ENCODE measurements at places on chromosomes 4 and X.

DNA sequence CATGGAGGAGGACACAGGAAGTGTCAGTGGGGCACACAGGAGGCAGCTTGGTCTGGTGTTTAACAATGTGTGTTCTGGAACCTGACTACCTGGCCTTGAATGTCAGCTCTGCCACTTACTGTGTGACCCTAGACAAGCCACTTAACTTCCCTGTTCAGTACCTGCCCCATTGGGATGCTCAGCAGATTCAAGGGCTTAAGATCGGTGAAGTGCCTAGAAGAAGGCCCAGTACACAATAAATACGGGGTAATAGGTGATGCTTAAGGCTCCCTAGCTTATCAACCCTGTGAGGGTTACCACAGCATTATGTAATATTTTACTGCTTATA is 1.6 kb upstream of the CHIC2 start:
- no peak for DNase-seq

GRCh38 chr4:47287735-47288134 is 175.8 kb downstream of the COMMD8 start:
- no peak for DNase-seq

DNA sequence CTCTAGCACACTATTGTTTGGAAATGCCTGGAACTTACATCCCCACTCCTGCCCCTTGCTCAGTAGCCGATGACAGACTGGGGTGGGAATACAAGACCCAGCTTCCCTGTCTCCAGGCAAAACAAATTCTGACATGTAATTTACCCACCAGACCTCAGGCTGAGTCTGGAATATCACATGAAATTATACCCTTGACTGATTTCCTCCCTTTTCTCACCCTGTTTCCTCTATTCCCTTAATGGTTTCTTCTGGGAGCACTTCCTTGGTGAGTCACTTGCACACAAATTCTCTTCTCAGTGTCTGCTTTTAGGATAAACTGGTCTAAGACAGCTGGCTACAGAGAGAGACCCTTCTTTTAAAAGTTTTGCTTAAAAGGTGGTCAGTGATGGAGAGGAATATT is 65.8 kb upstream of the DIPK2B start:
- no peak for DNase-seq

DNA sequence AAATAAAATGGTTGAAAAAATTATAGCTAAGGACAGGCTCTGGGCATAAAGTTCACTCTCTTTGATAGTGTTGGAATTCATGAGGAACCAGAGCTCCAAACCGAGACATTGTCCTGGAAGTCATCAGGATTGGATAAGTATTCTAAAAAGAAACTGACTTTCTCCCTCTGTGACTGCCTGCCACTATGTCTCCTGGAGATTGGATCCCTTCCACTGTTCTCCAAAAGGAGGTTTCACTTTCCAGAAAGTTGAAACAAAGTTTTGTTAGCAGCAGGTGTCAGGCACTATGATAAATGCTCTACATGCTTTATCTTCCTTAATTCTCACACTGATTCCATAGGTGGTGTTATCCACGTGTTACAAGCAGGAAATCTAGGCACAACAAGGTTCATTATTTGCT is 16.8 kb downstream of the BANK1 start:
- DNase-seq, result no peak

- DNase-seq, result no peak
Measured at GRCh38 chr4:122083989-122084388, 68.1 kb upstream of the BLTP1 start.

GRCh38 chr4:7813674-7814073 is 126.0 kb downstream of the AFAP1 start:
- DNase-seq, result no peak

DNA sequence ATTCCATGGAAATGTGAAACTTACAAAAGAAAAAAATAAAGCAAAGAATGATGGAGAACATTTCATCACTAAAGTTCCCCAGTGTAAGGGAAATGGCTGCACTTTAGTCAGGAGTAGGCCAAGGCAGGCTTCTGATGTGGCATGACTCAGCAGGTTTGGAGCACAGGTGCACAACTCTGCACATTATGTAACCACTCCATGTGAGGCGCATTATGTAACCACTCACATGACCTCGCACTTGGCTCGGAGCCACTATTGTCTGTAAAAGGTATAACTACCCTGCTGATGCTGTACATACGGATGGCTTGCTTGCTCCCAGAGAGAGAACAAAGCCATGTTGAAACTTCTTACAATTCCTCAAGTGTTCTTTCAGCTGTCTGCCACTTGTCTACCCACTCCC is 727.6 kb downstream of the TRAM1L1 start:
- DNase-seq, result no peak

- DNase-seq, result no peak
Measured at GRCh38 chr4:48180234-48180633, 46.2 kb upstream of the TXK start.

GRCh38 chr4:53461244-53461643 is 83.8 kb downstream of the FIP1L1 start:
- DNase-seq, result no peak

GRCh38 chr4:172489861-172490260 is 676.7 kb downstream of the GALNTL6 start:
- DNase-seq, result no peak

GRCh38 chr4:8325291-8325973 is 55.9 kb downstream of the HTRA3 start:
- DNase-seq, result no peak

GRCh38 chr4:150348079-150348478 is 233.9 kb upstream of the MAB21L2 start:
- no peak for DNase-seq

GRCh38 chrX:112306027-112306426 is 223.5 kb upstream of the TRPC5 start:
- DNase-seq, result no peak

DNA sequence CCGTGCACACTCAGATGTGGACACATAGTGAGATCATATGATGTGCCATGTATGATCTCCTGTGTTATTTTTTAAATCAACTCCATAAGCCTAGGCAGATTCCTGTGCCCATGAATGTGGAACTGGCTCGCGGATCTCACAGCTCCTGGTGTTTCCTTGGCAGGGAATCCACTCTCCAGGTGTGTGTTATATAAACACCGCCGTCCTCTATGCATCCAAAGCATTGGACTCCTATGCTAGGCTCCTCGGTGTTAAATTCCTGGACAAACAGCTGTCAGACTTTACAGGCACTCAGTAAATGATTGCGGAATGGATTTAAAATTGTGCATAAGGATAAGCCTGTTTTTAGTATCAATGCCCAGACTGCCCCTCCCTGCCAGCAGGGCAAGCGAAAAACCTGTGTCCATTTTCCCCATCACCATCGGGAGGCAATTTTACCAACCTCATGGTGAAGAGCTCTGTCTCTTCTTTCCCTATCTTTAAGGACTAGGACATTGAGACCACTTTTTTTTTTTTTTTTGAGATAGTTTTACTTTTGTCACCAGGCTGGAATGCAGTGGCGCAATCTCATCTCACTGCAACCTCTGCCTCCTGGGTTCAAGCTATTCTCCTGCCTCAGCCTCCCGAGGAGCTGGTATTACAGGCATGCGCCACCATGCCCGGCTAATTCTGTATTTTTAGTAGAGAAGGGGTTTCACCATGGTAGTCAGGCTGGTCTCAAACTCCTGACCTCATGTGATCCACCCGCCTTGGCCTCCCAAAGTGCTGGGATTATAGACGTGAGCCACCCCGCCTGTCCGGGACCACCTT is 23.6 kb upstream of the GPR78 start:
- DNase-seq, result no peak

DNA sequence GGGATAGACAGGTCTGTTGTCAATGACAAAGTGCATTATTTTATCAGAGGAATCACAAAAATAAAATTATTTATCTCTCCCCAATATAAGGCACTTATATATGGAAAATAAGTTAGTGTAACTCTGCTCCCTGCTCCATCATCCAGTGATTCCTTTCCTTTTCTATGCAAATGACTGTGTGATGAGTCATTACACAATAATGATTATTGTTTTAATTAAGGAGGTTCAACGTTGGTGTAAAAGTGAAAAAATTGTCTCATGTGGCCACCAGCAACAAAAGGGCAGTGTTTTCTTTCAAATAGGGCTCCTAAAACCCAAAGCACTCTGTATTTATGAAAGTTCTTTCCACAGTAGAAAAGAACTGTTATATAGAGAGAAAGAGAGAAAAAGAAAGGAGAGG is 16.7 kb downstream of the SLC7A11 start:
- no peak for DNase-seq

DNA sequence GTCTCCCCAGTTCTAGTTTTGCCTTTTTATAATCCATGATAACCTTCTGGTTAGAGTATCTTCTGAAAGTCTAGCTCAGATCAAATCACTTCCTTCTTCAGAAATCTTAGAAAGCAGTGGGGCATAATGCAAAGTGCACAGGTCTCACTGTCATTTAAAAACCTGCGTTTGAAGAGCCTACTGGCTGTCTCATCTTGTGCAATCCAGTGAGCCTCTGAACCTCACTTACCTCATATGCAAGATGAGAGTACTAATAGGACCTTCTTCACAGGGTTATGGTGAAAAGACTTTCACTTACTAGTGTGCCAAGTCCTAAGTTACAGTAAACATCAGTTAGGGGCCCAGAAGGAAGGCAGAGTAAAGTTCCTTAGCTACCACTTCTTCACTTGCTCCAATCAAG is 131.4 kb downstream of the ENOX2 start:
- no peak for DNase-seq

DNA sequence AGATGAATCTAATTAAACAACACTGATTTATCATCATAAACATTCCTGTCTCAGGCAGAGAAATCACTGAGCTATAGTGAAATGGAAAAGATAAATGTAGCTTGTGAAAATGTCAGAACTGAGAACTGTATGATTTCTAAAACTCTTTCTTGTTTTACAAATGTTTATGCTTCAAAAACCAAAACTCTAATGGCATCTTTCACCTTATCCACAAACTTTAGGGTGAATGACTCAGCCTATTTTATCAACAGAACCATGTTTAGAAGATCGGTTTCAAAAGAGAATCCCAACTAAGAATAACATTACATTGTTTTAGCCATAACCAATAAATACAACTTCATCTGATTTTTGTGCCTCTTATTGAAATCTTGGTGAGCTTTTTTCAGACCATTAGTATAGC is 21.4 kb downstream of the NKX6-1 start:
- no peak for DNase-seq

- DNase-seq, result no peak
Measured at GRCh38 chr4:119671205-119671604, 42.6 kb upstream of the PDE5A start.

Data from midbrain (tissue), 1 donor.